ENCODE measurements at places on chromosomes 7 and 10. TPM values are rescaled to one million over a fixed set of nuclear protein-coding genes. Genes with fewer than 3 reads are reported as not detected.

The RNF32 gene
- total RNA-seq, result 0.13 TPM

The DLX6 gene
- not detected for total RNA-seq

The GJD4 gene
- total RNA-seq, result not detected

The KIN gene
- 2.9 TPM for total RNA-seq

The OR2AE1 gene
- not detected for total RNA-seq

The CYP3A4 gene
- total RNA-seq, result not detected

The PRXL2A gene
- total RNA-seq, result 28.4 TPM

The ZNF804B gene
- not detected for total RNA-seq

The SEMA4G gene
- total RNA-seq, result 18.0 TPM
